ENCODE measurements at places on chromosomes 6 and 20.

- H3K27ac ChIP-seq, result no peak overlapping the region
- peaks cover 18% of the 10 kb centered on the region for H3K27me3 ChIP-seq
- peaks cover 6% of the 10 kb centered on the region for H3K4me1 ChIP-seq
- no peaks in the 10 kb centered on the region for H3K36me3 ChIP-seq
Observed at GRCh38 chr6:148455225-148455624, 112.6 kb downstream of the SASH1 start.

- H3K36me3 ChIP-seq, result no peaks in the 10 kb centered on the region
- H3K4me3 ChIP-seq, result no peak overlapping the region
- DNase-seq, result no peak
- H3K4me1 ChIP-seq, result no peaks in the 10 kb centered on the region
- no peak overlapping the region for H3K27ac ChIP-seq
Observed at GRCh38 chr6:134589512-134589911, 271.6 kb upstream of the SGK1 start.

- H3K27ac ChIP-seq, result no peak overlapping the region
- H3K4me1 ChIP-seq, result no peaks in the 10 kb centered on the region
- DNase-seq, result no peak
- no peaks in the 10 kb centered on the region for H3K27me3 ChIP-seq
- no peak overlapping the region for H3K4me3 ChIP-seq
Observed at GRCh38 chr6:141877275-141877983, 255.3 kb upstream of the GJE1 start.

- peaks cover 56% of the 10 kb centered on the region for H3K4me1 ChIP-seq
- H3K27me3 ChIP-seq, result no peaks in the 10 kb centered on the region
- peaks cover 5% of the 10 kb centered on the region for H3K36me3 ChIP-seq
Observed at GRCh38 chr20:34049897-34050695, 56.4 kb downstream of the RALY start.

GRCh38 chr20:3995067-3995748 lies 20.1 kb downstream of the RNF24 start:
- peak; percentile 28 for DNase-seq
- H3K4me1 ChIP-seq, result peaks cover 58% of the 10 kb centered on the region
- no peaks in the 10 kb centered on the region for H3K27me3 ChIP-seq

DNA sequence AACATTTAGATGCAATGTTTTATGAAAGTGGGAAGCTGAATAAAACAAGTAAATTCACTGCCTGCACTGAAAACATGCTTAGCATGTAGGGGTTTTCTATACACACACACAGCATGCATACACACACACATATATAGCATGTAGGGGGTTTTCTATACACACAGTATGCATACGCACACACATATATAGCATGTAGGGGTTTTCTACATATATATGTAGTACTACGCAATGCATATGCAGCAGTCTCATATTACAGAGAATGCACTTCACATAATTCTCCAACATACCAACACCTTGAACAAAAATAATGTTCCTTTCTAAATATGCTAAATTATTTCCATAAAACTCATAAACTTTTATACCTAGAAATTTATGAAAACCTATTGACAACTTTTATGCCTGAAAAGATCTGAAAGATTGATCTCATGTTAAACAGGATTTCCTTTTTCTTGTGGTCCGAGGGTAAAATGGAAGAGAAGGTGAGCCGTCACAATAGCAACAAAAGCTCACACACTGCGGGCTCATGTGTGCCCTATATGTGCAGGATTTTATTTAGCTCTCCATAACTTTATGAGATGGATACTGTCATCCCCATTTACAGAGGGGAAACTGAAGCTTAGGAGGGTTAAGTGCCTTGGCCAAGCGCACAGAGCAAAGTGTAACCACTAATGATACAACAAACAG lies 81.9 kb upstream of the TULP1 start:
- peak overlapping the region; percentile 15 for H3K27ac ChIP-seq
- no peaks in the 10 kb centered on the region for H3K27me3 ChIP-seq
- peaks cover 56% of the 10 kb centered on the region for H3K36me3 ChIP-seq
- peaks cover 76% of the 10 kb centered on the region for H3K4me1 ChIP-seq
- no peak overlapping the region for H3K4me3 ChIP-seq
- DNase-seq, result no peak

- no peaks in the 10 kb centered on the region for H3K4me1 ChIP-seq
- H3K4me3 ChIP-seq, result no peak overlapping the region
- H3K27me3 ChIP-seq, result peaks cover 2% of the 10 kb centered on the region
- no peaks in the 10 kb centered on the region for H3K36me3 ChIP-seq
- DNase-seq, result no peak
Observed at GRCh38 chr6:148708707-148709106, 38.1 kb upstream of the UST start.

DNA sequence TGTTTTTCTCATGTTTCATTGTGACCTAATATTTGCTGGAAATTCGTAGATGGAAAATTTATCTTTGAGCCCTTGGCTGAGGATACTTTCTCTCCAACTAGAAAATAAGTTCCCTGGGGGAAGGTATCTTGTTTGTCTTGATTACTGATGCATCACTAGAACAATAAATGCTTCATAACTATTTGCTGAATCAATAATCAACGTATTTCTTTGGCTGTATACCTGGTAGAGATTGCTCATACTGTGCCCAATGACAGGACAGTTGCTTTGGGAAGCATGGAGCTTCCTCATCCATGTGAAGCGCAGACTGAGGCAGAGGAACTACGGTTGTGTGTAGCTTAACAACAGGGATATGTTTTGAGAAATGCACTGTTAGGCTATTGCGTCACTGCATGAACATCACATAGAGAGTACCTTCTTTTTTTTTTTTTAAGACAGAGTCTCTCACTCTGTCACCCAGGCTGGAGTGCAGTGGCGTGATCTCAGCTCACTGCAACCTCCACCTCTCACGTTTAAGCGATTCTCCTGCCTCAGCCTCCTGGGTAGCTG lies 34.2 kb upstream of the RPN2 start:
- H3K36me3 ChIP-seq, result no peaks in the 10 kb centered on the region
- no peaks in the 10 kb centered on the region for H3K4me1 ChIP-seq
- no peak overlapping the region for H3K4me3 ChIP-seq
- no peak for DNase-seq
- no peaks in the 10 kb centered on the region for H3K27me3 ChIP-seq

GRCh38 chr20:7085467-7085866 lies 318.0 kb downstream of the BMP2 start:
- no peak for DNase-seq
- H3K4me1 ChIP-seq, result no peaks in the 10 kb centered on the region
- no peak overlapping the region for H3K4me3 ChIP-seq
- no peaks in the 10 kb centered on the region for H3K36me3 ChIP-seq
- no peak overlapping the region for H3K27ac ChIP-seq
- H3K27me3 ChIP-seq, result no peaks in the 10 kb centered on the region

DNA sequence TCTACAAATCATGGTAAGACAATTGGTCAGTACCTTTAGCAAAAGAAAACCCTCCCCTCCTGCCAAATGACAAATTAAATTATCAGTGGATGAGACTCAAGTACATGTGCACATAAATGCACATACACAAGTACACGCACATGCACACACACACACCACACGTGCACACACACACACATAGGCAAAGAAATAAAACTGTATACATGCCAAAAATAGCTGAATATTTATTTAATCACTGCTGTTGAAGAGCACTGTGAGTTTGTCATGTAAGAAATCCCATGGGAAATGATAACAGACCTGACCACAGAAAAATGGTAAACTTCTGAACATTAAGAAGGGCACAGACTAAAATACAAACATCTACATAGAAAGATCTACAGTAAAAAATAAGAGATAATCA lies 46.6 kb upstream of the TNFAIP3 start:
- H3K27me3 ChIP-seq, result no peaks in the 10 kb centered on the region
- H3K4me3 ChIP-seq, result no peak overlapping the region
- H3K36me3 ChIP-seq, result peaks cover 6% of the 10 kb centered on the region
- no peak for DNase-seq
- peaks cover 96% of the 10 kb centered on the region for H3K4me1 ChIP-seq
- peak overlapping the region; percentile 91 for H3K27ac ChIP-seq

DNA sequence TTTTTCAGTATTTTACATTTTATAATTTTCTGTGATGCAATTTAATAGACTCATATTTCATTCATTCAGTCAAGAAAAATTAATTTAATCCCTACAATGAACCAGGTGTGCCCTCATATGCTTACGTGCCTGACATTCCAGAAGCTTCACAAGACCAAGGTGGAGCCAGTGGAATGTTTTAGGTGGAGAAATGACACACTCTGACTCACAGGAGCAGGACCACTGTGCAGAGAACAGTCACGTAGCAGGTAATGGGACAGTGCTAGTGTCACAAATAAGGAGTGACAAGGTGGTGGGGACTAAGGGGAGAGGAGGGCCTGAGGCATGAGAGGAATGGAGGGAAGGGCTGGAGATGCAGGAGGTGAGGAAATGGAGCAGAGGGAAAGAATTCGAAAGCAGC lies 37.0 kb upstream of the HLA-G start:
- H3K4me3 ChIP-seq, result no peak overlapping the region
- peaks cover 44% of the 10 kb centered on the region for H3K27me3 ChIP-seq
- peaks cover 14% of the 10 kb centered on the region for H3K4me1 ChIP-seq
- no peak overlapping the region for H3K27ac ChIP-seq
- DNase-seq, result no peak

- H3K27me3 ChIP-seq, result no peaks in the 10 kb centered on the region
- DNase-seq, result no peak
- no peaks in the 10 kb centered on the region for H3K36me3 ChIP-seq
Observed at GRCh38 chr20:14134004-14134403, 138.7 kb downstream of the MACROD2 start.

DNA sequence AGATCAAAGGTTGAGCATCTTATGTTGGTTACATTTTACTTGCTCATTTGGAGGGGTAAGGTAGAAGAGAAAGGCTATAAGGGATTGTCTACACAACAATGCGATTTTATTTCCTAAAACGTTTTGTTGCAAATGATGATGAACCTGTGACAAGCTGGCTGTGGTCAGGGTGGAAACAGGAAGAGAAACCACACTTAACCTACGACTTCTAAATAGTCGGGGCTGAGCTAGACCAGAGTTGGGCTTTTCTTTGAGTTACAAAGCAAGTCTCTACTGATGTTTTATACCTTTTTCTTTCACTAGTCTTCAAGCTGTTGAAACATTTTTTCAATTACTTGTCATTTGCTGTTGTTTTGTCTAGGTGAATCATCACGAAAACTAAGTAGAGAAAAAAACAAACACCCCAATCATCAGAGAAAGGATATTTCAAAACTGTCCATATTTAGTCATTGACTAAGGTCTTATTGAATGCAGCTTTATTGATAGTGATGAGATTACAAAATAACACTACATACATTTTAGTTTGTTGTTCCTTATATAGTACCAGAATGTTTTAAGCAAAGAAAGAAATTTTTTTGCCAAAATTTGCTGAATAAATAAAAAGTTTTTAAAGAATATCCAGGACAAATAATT lies 18.0 kb downstream of the KLHL31 start:
- peaks cover 37% of the 10 kb centered on the region for H3K4me1 ChIP-seq
- peak; percentile 36 for DNase-seq
- peak overlapping the region; percentile 41 for H3K4me3 ChIP-seq
- no peaks in the 10 kb centered on the region for H3K27me3 ChIP-seq
- H3K27ac ChIP-seq, result peak overlapping the region; percentile 73

GRCh38 chr20:57530327-57530981 lies 5.5 kb upstream of the CTCFL start:
- no peak overlapping the region for H3K4me3 ChIP-seq
- H3K27ac ChIP-seq, result no peak overlapping the region
- H3K4me1 ChIP-seq, result no peaks in the 10 kb centered on the region
- no peak for DNase-seq

DNA sequence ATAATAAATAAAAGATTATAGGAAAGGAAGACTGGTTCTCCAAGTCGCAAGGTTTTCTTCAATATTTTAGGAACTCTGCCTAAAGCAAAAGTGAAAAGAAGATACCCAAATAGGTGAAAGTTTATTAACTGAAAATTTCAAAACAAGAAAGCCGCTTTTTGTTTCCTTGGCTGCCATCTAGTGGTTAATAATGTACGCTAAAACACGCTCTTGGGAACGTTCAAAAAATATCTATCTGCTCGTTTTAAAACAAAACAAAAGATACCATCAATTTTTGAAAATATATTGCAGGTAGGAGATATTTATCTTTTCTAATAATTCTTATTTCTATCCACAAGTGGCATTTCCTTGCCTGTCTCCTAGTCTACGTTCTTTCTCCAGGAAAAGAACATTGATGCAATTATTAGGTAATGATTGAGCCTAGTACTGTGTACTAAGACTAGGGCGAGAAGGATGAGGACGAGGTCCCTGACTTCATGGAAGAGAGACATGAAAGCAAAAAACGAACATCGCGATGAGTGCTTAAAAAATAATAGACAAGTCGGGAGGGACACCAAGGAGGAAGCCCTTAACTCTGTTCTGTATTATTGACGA lies 97.2 kb downstream of the SPTLC3 start:
- no peak overlapping the region for H3K27ac ChIP-seq
- H3K36me3 ChIP-seq, result no peaks in the 10 kb centered on the region
- peaks cover 1% of the 10 kb centered on the region for H3K27me3 ChIP-seq
- no peaks in the 10 kb centered on the region for H3K4me1 ChIP-seq

GRCh38 chr20:58019850-58020625 lies 208.4 kb downstream of the ANKRD60 start:
- H3K4me3 ChIP-seq, result no peak overlapping the region
- no peak overlapping the region for H3K27ac ChIP-seq
- peaks cover 15% of the 10 kb centered on the region for H3K4me1 ChIP-seq
- H3K36me3 ChIP-seq, result no peaks in the 10 kb centered on the region
- DNase-seq, result no peak

DNA sequence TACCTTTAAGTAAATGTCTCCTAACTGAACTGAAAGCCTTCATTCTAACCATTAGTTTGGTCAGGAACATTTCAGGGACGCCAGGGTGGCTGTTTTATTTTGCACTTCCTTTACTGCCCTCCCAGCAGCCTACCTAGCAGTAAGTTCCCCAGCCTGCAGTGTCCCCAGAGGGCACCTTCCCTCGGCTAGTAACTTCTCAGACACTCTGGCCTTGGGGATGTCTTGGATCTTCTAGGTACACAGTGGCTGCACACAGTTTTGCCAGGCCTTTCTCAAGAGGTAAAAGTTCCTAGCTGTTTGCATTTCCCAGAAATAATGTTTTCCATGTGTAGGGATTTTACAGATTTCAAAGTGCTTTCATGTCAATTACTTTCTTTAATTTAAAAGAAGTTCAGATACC lies 378 bp upstream of the LAMA2 start:
- peaks cover 4% of the 10 kb centered on the region for H3K4me1 ChIP-seq
- peaks cover 33% of the 10 kb centered on the region for H3K27me3 ChIP-seq
- DNase-seq, result no peak

DNA sequence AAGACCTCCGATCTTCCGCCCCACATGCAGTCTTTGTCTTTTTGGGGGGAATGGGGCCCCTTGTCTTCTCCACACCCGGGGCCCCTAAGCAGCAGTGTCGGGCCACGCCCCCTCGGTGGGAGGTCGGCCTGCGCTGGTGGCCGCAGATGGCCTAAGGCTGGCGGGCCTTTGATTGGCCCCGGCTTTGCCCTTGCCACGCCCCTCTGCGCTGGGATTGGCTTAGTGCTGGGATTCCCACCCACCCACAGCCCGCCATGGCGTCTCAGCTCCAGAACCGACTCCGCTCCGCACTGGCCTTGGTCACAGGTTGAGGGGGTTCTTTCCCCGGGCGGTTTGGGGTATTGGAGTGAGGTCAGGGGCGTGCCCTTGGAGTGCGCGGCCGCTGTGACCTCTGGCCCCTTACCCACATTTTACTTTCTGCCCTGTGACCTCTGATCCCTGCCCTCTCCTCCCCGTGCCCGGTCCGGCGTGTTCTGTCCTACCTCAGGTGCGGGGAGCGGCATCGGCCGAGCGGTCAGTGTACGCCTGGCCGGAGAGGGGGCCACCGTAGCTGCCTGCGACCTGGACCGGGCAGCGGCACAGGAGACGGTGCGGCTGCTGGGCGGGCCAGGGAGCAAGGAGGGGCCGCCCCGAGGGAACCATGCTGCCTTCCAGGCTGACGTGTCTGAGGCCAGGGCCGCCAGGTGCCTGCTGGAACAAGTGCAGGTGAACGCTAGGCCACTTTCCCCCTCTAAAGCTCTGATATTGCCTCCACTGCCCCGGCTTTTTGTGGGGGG lies at the start of gene HSD17B8:
Gene HSD17B8 (plus strand): TSS at position 241 of the 776 bp plus-strand sequence. CDS start 14 bp downstream, at position 255.
- H3K27me3 ChIP-seq, result no peaks in the 10 kb centered on the region
- peak within 1 kb of the TSS; percentile 87 for H3K4me3 ChIP-seq
- H3K27ac ChIP-seq, result peak within 1 kb of the TSS; percentile 95
- DNase-seq, result peak; percentile 97
- peaks cover 39% of the 10 kb centered on the region for H3K36me3 ChIP-seq

All from activated naive CD8-positive, alpha-beta T cell treated with anti-CD3 and anti-CD28 coated beads, Interleukin-2, amount 50 U/mL, for 24 hours (primary cell).